Left hindlimb (tissue), 1 donor: ENCODE measurements at places on chromosomes 11 and 22.

- no peak for DNase-seq
Measured at GRCh38 chr22:47369020-47369419, 606.6 kb downstream of the TBC1D22A start.

- no peak for DNase-seq
Measured at GRCh38 chr11:70018816-70019215, 59.3 kb upstream of the ANO1 start.

DNA sequence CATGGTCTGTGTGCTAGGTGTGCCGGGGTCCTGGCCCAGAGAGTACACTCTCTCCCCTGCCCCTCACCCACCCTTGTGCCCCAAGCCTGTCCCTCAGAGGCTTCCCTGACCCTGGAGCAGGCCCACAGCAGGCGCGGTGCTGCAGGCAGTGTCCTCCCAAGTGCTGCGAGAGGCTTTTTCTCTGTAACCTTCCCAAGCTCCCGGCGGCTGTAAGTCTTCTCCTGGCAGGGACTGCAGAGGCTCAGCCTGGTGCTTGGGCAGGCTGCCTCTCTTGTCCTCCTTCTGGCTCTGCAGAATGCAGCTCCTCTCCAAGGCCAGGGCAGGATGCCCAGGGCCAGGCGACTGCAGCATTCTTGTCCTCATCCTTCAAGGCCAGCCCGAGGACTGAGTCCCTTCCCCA lies 15.9 kb downstream of the RFPL1 start:
- no peak for DNase-seq

DNA sequence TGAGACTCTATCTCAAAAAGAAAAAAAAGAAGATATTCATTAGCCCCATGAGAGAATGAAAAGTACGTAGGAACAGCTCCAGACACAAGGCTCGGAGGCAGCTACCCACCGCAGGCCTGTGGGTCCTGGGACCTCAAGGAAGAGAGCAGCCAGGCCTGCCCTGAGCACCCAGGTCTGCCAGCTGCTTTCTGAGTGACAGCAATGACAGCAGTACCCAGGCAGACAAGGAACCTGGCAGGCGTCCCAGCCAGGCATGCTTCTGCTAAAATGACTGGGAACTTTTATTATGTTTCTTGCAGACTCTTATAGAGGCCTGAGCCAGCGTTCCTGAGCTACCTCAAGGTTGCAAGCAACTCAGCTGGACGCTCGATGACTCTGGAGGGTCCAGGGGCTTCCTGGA lies 31.6 kb downstream of the CPT1A start:
- DNase-seq, result no peak

DNA sequence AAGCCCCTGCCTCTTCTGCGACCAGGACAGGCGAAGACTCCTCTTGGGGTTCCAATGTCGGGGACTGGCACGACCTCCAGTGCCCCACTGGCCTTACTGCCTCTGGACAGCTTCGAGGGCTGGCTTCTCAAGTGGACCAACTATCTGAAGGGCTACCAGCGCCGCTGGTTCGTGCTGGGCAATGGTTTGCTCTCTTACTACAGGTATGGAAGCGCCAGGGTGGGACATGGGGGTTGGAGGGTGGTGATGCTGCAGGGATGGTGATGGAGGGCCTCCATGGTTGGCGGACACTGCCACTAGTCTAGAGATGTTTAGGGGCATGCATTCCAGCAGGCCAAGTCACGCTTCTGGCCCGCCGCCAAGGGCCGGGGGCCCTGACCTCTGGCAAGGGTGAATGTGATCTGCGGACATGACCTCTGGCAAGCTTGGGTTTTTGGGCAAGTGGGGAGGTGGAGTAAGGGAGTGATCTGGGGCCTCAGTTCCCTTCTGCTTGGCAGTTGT lies 727 bp downstream of the OSBP2 start:
- no peak for DNase-seq

DNA sequence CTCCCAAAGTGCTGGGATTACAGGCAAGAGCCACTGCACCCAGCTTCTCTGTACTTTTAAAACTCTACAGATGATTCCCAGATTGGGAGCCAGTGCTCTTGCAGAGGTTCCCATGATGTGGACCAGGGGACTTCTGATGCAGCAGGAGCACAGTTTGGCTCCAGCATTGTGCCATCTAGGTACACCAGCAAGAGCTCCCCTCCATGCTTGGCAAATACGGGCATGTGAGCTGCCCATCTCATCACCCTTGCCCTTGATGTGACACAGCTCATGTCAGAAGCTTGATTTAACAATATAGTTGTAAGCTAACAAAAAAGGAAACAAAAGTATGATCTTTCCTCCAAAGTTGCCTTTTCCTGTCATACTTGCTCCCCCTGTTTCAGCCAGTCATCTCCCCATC lies 28.7 kb downstream of the SNU13 start:
- no peak for DNase-seq

- no peak for DNase-seq
Measured at GRCh38 chr11:47518212-47518964, 34.5 kb downstream of the CELF1 start.

DNA sequence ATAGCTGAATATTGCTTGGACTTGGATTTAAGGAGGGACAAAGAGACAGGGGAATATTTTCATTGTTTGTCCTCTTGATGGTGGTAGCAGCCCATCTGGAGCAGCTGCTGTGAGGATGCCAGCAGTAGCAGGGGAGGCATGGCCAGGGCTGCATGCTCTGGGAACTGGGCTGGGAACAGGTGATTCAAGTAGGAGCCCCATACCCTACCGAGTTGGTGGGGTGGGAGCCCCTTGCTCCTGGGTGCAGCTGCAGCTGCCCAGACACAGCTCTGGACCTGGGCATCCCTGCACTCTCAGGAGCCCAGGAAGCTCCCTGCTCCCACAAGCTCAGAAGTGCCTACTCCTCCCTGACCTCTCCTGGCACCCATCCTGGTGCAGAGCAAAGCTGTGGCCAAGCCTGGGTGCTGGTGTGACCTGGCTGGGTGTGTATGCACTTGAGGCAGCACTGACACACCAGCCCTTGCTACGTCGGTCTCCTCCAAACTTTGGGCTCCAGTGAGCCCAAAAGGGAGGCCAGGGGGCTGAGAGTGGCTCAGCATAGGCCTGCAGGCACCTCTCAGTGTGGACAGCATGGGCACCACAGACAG lies 341.8 kb upstream of the CCDC179 start:
- DNase-seq, result no peak

DNA sequence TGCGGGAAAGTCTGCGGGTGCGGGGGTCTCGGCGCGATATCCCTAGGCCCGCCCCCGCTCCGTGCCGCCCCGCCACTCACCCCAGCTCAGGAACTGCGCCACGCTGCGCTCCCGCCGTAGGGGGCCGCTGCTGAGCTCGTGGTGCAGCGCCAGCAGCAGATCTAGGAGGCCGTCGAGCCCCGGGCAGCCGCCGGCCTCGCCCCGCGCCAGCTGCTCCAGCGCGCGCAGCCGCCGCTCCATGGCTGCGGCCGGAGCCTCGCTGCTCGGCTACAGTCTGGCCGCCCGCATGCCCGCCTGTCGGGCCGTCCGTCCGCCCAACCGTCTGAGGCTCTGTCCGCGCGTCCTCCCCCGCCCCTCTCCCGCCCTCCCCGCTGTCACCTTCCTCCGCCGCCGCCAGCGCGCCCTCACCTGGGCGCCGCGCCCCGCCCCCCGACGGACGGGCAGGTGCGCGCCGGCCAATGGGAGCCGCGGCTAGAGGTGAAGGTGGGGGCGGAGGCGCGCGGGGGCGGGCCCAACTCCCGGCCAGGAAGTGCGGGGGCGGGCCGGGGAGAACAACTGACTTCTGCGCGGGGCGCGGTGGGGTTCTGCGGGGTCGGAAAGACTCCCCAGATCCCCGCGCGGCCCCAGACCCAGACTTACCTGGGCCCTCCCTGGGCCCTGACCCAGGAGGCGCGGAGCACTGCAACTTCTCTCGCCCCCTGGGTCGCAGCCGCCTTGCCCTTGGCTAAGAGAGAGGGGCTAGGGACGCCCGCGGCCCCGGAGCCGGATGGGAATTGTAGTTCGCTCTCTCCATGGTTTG lies at the start of gene CDC42BPG:
CDC42BPG (minus strand) TSS at position 324 of the 799 bp plus-strand sequence; CDS start at position 240, 84 bp downstream.
- peak; percentile 67 for DNase-seq

- no peak for DNase-seq
Measured at GRCh38 chr11:67113231-67113721, 5.8 kb upstream of the KDM2A start.

GRCh38 chr11:36142439-36142838 lies 146.8 kb downstream of the COMMD9 start:
- no peak for DNase-seq

- DNase-seq, result peak; percentile 42
Measured at GRCh38 chr11:629237-629583, 2.2 kb upstream of the SCT start.

- no peak for DNase-seq
Measured at GRCh38 chr22:50305393-50305922, 2.0 kb downstream of the PLXNB2 start.

- no peak for DNase-seq
Measured at GRCh38 chr11:133382131-133382812, 150.0 kb downstream of the OPCML start.

DNA sequence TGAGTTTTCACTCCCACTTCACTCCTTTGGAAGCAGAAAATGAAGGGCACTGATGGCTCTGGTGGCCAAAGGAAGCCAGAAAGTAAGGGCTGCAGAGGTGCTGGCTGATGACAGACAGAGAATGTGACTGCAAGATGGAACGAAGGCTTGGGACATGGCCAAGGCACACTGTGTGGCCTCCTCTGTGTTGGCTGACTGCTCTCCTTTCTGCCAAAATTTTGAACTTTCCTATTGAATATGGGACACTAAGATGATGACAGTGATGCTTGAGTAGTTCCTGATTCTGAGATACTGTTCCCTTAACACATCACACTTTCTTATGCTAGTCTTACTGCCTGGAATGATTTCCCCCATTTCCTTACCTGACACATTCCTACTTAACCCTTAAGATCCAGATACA lies 156.4 kb downstream of the SWAP70 start:
- DNase-seq, result no peak

DNA sequence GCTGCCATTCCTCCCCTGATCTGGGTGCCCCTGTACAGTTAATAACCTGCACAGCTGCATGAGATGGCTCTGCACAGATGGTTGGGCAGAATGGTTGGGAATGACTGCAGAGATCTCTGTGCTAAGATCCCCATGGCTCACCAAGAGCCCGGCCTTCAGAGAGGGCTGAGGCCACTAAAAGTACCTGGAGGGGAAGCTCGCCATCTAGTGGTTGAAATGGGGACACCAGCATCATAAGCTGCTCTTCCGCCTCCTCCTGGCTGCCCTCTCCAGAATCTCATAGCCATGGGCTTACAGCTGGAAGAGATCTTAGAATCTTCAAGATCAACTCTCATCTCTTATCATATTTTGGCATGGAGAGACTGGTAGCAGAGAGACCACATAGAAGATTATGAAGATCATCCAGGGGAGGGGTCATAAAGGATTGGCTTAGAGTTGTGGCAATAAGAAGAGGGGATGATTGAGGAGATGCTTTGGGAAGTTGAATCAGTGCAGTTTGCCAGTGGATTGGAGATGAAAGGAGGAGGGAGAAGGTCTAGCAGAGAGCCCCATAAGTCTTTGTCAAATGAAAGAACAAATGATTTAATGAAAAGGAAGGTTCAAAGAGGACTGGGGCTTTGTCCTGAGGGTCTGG lies 22.0 kb upstream of the TLCD5 start:
- peak; percentile 54 for DNase-seq

DNA sequence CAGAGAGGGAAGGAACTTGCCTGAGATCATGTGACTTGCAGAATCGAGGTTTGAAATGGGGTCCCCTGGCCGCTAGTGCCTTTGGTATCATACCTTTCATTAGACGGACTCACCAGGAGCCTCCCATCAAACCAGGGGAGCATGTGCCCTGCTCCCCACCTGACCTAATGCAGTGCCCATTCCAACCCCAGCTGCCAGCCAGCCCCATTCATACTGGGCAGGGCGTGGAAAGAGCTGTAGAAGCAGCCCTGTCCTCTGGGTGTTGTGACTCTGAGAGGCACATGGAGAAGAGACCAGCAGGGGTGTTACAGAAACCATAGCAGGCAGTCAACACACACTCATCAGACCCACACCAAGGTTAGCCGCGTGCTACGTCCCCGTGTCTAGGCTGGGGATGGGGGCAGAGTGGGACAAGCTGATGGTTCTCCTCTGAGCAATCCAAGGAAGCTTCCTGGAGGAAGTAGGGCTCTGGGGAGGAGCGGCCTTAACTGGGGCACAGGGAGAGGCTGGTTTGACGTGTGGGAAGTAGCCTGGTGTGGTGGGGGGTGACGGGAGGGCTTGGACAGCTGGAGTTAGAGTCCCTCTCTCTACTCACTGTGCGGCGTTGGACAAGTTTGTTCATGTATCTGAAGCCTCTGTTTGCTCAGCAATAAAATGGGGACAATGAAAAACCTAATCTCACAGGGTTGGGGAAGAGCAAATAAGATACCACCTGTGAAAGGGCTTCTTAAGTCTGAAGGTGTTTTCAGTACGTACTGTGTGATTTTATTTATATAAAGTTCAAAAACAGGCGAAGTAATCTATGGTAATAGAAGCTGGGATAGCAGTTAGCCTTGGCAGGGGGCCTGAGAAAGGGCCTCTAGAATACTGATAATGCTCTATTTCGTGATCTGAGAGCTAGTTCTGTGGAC lies 14.0 kb downstream of the GRIK4 start:
- no peak for DNase-seq

GRCh38 chr11:107370390-107370789 lies 87.2 kb downstream of the CWF19L2 start:
- DNase-seq, result no peak

DNA sequence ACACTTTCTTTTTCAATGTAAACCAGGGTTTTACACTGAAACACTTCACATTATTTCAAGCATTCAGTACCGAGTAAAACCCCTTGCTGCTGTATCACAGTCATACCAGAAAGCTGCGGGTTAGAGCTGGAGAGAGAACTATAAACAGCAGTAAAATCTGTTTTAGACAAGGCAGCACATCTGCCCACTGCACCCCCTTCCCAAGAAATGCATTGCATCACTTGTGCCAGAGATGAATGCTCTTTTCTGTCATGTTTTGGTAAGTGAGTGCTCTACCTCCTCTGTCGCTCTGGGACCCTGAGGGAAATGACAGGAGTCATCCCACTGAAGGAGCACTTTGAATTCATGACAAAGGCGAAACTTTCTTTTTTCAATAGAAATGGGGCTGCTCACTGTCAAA lies 107.2 kb downstream of the MAML2 start:
- no peak for DNase-seq

GRCh38 chr11:67437082-67437808 lies at the start of gene PTPRCAP:
Gene PTPRCAP, minus strand, starts transcription at chr11:67437682. Its CDS starts 63 bp downstream, at chr11:67437619.
- no peak for DNase-seq

- no peak for DNase-seq
Measured at GRCh38 chr11:2036863-2037486, 39.3 kb upstream of the H19 start.

GRCh38 chr11:124329787-124330478 lies 9.9 kb upstream of the OR8D2 start:
- no peak for DNase-seq

DNA sequence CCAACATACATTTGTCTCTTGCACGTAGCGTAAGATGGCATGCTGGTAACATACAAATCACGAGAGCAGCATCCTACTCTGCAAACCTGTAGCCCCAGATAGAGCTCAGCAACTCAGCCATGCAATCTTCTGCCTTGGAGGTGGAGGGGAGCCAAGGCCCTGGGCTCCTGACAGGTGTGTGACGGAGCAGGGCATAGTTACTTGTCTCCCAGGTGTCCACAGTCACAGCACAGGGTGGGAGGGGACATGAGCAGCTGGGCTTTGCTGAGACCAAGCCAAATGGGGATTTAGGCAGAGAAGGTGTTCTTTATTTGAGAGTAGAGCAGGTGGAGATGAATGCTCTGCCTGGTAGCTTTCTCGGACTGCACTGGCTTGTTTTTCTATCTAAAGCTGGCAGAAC lies 111.7 kb downstream of the TEAD1 start:
- DNase-seq, result no peak
